ENCODE measurements at places on chromosomes 5 and 9.

GRCh38 chr9:35414889-35415288 is 75.0 kb upstream of the RUSC2 start:
- no peak for DNase-seq

DNA sequence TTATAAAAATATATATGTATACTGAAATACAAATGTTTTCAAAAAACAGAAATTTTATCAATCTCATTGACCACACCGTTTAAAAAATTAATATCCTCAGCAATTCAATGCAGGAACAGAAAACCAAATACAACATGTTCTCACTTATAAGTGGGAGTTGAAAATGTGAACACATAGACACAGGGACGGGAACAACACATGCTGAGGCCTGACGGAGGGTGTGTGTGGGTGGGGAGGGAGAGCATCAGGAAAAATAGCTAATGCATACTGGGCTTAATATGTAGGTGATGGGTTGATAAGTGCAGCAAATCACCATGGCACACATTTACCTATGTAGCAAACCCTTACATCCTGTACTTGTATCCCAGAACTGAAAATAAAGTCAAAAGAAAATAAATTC is 409.5 kb downstream of the MLLT3 start:
- no peak for DNase-seq

GRCh38 chr5:177350776-177351391 is 584 bp downstream of the LMAN2 start:
- DNase-seq = no peak

DNA sequence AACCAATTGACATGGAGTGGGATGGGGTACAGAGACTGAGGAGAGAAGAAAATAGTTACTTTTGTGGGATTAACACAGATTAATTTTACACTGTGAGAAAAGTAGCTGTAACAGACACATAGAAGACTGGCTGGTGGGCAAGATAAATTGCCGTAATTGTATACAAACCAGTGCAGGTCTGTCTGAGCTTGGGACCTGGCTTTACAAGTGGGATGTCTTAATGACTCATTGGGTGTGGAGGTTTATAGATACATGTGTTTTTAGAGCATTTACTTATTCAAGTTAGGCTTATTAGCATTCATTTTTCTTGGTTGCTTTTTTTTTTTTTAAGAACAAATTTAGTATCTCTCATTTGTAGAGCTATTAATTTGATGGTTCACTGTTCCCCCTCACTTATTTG is 37.5 kb downstream of the SLC44A1 start:
- DNase-seq = no peak

DNA sequence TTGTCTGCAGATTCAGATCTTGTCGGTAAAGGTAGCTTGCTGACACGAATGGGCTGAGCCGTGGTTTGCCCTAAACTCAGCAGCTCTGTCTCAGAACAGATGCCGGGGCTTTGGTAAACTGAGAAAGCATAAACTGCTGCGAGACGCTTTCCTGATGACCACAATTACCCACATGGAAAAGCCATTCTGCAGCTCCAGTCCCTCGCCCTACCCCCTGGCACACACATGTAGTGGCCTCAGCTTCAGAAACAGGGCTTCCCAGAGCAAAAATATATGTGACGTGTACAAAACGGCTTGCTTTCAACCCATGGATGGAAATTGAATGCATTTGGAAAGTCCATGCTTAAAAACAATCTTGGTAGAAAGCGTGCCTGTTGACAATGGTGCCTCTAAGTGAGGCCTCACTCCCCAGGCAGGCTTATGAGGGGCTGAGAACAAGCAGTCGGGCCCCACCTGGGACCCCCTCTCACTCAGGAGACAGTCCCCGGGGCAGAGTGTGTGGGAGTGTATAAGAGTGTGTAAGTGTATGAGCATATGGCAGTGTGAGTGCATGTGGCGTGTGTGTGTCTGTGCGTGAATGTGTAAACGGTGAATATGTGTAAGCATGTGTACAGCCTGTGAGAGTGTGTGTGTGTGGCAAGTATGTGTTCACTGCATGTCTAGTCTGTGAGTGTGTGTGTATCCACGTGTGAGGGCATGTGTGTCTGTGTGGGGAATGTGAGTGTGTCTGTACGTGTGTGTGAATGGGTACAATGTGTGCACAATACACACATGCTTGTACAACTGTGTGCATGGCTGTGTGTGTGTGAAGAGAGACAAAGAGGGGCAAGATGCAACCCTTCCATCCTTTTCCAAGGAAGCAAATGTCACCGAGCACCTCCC is 88.2 kb upstream of the SMIM23 start:
- DNase-seq = peak; percentile 40

GRCh38 chr5:177520916-177521513 is 4.3 kb upstream of the DDX41 start:
- peak; percentile 48 for DNase-seq

All from RWPE2 (cell line).